AML-193 (cell line): ENCODE measurements at places on chromosomes 11 and 22.

GRCh38 chr22:40263191-40263590 lies 83.1 kb upstream of the ADSL start:
- no peak for DNase-seq

- DNase-seq, result no peak
Observed at GRCh38 chr11:45384711-45385241, 98.6 kb upstream of the SYT13 start.

GRCh38 chr11:87366763-87367405 lies 329.1 kb downstream of the TMEM135 start:
- no peak for DNase-seq

- DNase-seq, result no peak
Observed at GRCh38 chr11:10291801-10292638, 2.0 kb downstream of the SBF2 start.

- DNase-seq, result no peak
Observed at GRCh38 chr11:40314327-40314726, 1145.1 kb downstream of the LRRC4C start.

DNA sequence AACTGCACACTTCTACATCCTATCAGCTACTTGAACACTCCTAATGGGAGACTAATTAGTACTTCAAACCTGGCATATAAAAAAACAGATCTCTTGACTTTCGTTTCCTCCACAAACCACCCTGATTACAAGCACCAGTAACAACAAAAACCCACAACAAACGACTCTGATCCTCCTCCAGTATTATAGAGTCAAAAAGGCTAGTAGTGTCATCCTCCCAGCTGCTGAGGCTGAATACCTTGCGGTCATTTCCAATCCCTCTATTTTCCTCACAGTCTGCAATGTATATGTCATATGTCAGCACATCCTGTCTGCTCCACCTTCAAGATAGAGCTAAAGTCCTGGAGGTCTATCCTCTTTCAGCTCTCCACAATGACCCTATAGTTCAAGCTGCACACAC lies 688.9 kb upstream of the RAG2 start:
- no peak for DNase-seq

- no peak for DNase-seq
Observed at GRCh38 chr11:118641397-118642019, 34.1 kb downstream of the PHLDB1 start.

GRCh38 chr11:30313580-30313979 lies 9.3 kb upstream of the ARL14EP start:
- DNase-seq, result no peak

DNA sequence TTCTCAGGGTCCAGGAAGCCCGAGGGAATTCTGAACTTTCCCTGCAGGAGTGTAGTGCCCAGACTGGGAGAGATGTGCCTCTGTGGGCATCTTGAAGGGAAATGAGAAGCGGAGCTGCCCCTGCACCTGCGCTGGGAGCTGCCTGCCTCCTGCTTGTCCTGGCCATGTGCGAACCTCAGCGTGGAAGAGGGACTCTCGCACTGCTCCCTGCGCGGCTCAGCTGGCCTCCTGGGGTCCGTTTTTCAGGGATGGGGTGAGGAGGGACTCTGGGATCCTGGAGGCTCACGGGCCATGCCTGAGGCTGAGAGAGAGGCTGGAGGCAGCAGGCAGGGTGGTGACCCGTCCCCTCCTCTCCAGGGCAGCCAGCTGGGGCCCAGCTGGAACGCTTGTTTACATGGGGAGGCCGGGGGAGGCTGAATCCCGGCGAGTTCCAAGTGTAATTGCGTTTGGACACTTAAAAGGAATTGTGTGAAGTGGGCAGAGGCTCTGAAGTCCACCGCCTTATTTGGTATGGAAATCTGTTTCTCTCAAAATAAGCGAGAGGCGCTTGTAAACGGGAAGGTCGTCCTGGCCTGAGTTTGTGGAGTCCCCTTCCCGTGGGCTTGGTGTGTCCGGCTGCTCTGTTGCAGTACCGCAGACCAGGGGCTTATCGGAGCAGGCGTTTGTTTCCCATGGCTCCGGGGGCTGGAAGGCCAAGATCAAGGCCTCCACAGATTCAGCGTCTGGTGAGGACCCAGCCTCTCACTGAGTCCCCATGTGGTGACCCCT lies 1.2 kb upstream of the MRGPRF start:
- DNase-seq, result no peak

DNA sequence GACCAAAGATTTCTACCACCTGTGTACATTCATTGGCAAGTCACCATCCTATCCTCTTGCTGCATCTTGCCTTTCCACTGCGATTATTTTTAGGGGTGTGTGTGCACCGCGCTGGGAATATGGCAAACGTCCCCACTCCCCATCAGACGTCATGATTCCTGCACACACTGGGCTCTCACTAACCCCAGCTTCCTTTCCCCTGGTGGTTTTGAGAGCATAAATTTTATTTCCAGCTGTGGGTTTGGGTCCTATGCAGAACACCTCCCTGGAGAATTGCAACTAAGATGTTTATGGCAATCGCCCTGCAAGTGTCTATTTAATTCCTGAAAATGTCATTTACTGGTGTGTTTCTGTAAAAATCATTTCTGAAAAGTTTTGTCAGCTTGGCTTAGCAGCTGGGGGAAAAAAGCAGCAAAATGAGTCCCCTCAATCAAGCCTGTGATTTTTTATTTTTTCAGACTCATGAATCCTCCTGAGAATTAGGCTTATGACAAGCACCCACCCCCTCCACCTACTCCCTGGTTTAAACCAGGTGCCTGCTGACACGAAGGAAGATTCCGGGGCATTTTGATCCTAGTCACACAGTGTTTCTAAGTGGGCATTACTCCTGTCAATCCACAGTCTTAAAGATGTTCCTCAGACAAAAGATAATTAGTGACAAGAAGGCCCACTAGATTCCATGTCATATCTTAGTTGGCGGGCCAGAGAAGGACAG lies 23.8 kb downstream of the UPB1 start:
- no peak for DNase-seq

DNA sequence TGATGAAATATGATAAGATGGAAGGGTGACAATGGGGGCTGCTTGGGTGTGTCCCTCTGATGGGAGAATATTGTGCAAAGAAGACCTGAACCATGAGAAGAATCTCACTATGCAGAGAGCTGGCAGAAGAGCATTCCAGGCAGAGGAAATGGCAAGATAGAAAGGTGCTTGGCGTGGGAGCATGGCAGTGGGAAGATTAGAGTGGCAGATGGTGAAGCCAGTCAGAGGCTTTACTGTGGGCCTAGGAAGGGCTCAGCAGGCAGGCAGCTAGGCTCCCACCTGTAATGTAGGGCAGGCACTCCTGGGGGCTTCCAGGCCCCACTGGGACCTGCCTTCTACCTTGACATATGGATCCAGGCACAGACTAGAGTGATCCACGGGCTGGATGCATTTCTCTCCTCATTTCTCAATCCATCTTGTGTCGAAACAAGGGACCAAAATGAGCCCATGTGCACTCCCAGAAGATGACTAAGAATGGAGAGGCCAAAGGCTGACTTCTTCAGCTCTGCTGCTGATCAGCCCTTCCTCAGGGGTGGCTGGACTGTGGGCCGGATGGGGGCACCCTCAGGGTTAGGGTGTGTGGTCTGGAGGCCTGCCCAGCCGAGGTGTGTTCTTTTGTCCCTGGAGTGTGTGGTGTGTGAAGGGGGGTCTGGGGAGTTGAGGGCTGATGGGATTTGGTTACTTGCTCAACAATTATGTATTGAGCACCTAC lies 88.3 kb downstream of the TSPAN18 start:
- peak; percentile 31 for DNase-seq

DNA sequence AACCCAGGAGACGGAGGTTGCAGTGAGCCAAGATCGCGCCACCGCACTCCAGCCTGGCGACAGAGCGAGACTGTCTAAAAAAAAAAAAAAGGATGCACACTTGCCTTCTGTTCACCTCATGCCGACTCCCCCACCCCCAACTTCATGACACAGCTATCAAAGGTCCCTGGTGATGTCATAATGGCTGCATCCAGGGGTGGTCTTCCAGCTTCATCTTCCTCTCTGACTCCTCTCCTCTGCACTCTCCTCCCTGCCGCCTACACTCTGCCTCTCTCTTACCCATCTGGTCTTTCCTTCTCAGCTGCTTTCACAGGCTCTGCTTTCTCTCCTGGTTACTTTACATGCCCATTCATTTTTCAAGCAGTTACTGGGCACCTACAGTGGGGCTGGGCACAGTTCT lies 16.4 kb upstream of the KDM2A start:
- DNase-seq, result no peak

DNA sequence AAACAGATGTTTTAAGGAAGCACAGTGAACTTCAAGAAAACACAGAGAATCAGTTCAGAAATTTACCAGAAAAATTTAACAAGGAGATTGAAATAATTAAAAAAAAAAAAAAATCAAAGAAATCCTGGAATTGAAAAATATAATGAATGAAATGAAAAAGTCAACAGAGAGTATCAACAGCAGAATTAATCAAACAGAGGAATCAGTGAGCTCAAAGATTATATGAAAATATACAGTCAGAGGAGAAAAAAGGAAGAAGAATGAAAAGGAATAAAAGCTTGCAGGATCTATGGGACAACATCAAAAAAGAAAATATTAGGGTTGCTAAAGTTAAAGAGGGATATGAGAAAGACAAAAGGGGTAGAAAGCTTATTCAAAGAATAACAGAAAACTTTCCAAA lies 82.3 kb downstream of the XRRA1 start:
- DNase-seq, result no peak

- DNase-seq, result no peak
Observed at GRCh38 chr11:2847561-2847960, 38.0 kb downstream of the CDKN1C start.

DNA sequence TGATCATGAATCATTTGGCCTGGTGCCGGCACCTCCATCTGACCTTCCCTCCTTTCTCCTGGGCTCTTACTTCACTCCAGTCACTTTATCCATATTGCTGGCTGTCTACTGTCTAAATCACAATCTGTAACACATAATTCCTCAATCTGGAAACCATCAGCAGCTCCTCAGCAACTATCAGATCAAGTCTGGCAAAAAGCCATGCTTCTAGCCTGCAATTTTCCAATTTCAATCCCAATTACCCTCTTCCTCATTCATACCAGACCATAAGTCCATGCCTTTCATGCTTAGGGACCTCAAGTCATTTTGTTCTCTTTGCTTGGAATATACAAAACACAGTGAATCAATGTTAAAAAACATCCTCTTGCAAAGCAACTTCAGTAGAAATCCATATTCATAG lies 882.8 kb upstream of the ANO3 start:
- no peak for DNase-seq

- no peak for DNase-seq
Observed at GRCh38 chr22:29260031-29260560, 7.7 kb downstream of the RHBDD3 start.

DNA sequence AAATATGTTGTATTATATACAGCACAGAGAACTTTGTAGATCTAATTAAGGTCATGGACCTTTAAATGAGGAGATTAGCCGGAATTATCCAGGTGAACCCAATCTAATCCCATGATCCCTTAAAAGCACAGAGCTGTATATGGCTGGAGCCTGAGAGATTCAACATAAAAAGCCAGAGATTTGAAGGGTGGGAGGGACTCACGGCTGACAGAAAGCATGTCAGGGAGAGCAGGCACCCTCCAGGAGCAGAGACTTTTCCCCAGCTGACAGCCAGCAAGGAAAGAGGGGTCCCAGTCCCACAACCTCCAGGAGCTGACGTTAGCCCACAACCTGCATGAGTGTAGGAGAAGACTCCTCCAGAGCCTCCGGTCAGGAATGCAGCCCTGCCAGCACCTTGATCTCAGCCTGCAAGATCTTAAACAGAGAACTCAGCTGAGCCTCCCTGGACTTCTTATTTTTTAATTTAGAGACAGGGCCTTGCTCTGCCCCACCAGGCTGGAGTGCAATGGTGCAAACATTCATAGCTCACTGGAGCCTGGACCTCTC lies 20.0 kb upstream of the ADA2 start:
- no peak for DNase-seq

GRCh38 chr22:17882162-17882561 lies 107.9 kb upstream of the BID start:
- DNase-seq, result no peak

GRCh38 chr11:36534276-36534840 lies 24.3 kb upstream of the TRAF6 start:
- DNase-seq, result peak; percentile 77

GRCh38 chr22:38706101-38706900 lies 557 bp downstream of the GTPBP1 start:
- no peak for DNase-seq

DNA sequence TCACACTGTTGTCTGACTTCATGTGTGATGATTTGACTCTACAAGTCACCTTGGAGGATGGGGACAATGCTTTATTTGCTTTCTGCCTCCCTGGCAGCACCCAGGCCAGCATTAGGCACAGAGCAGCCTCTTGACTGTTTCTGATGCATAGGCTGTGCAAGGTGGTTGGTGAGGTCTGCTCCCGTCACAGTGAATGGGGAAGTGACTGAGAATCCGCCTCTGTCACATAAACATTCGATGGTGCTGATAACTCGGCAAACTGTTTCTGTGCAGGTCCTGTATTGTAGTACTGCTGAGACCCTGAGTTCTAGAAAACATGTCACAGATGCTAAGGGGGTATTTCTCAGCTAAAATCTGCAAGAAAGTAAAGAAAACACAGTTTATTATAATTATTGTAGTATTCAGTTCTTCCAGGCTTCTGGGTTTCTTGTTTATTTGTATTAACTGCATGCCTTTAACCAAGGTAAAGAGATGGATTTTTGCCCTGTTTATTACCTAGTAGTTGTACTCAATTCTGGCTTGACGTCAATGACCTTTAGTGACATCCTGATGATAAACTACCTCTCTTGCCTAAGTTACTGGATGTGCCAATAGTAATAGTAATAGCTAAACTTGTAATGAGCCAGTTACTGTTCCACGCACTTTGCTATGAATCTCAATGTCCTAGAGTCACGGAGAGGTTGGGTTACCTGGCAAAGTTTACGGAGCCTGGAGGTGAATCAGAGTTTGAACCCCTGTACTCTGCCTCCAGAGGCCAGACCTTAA lies 24.8 kb upstream of the RCN1 start:
- DNase-seq, result no peak

- DNase-seq, result no peak
Observed at GRCh38 chr11:68043349-68044144, 4.7 kb downstream of the TCIRG1 start.

DNA sequence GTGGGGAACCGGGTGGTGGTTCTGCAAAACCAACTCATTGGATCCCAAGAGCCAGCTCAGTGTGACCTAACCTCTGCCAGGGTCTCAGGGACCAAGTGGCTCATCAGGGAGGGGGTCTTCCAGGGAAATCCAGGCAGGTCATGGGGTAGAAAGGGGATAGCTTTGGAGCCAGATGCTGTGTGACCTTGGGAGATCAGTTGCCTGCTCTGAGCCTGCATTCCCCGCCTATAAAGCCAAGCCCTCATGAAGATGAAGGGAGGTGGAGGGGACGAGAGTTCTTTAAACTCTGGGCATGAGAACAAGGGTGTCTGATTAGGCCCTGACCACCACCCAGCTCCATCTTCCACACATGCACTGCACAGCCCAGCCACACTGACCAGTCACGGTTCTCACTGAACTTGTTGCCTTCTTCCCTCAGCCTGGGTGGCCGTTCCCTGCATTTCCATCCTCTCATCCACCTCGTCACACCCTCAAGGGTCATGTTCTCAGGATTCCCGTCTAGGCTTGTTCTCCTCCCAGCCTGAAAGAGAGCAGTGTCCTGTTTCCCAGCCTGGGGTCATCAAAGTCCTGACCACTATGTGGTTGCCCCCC lies 475.5 kb downstream of the TBC1D22A start:
- DNase-seq, result no peak

- no peak for DNase-seq
Observed at GRCh38 chr11:34145073-34145472, 39.6 kb downstream of the NAT10 start.
